IPS DF 6.9 (cell line): ENCODE measurements at places on chromosomes 13 and 19.
A peak's percentile ranks its signal among the peaks of the same experiment; 100 is the strongest.

DNA sequence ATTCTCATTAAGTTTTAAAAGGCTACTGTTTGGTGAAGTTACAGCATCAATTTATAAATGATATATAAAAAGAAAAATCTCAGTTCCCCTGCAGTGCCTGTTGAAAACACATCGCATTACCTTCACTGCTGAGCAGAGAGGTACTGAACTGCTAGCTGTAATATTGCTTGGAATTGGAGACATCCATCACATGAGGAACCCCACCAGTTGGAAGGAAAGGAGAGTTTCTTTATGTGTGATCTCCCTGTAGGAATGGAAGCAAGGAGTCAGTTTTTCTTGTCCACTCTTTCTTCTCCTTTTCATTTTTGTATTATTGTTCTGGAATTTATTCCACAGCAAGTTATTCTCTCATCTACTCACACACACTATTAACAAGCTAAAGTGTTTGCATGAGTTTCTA is 1586.0 kb upstream of the PRR20A start:
- H3K4me3 ChIP-seq: no peak overlapping the region
- H3K4me1 ChIP-seq: no peaks in the 10 kb centered on the region
- DNase-seq: no peak
- no peak overlapping the region for H3K27ac ChIP-seq
- H3K36me3 ChIP-seq: peaks cover 4% of the 10 kb centered on the region; the same call in 1 of the 2 replicates
- H3K27me3 ChIP-seq: no peaks in the 10 kb centered on the region

GRCh38 chr13:77533875-77534788 is 1.4 kb upstream of the SCEL start:
- no peak for DNase-seq
- no peak overlapping the region for H3K4me3 ChIP-seq
- no peaks in the 10 kb centered on the region for H3K36me3 ChIP-seq
- no peak overlapping the region for H3K27ac ChIP-seq
- no peaks in the 10 kb centered on the region for H3K27me3 ChIP-seq

DNA sequence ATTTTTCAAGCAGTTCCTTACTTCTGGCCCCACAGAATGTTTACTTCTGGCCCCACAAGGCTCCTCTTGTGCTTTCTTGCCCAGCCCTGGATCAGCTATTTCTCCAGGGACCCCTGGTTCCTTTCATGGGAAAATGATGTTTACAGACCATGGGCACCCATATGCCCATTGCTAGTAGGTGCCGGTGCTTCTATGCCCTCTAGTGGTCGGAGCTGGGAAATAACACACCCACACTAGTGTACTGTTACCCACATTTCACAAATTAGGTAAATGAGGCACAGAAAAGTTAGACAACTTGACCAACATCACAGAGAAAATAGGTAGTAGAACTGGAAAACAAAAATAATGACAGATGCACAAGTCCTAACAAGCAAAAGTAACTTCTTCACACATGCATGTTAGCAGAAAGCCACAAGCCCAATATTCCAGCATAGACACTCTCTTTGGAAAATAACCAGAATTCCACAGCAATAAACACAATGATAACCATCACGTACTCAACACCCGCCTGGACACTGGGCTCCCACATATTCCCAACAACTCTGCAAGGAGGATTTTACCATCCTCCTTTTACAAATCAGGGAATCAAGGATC is 1.3 kb upstream of the CEACAM6 start:
- no peak overlapping the region for H3K4me3 ChIP-seq
- H3K4me1 ChIP-seq: no peaks in the 10 kb centered on the region
- no peak for DNase-seq
- H3K36me3 ChIP-seq: no peaks in the 10 kb centered on the region

DNA sequence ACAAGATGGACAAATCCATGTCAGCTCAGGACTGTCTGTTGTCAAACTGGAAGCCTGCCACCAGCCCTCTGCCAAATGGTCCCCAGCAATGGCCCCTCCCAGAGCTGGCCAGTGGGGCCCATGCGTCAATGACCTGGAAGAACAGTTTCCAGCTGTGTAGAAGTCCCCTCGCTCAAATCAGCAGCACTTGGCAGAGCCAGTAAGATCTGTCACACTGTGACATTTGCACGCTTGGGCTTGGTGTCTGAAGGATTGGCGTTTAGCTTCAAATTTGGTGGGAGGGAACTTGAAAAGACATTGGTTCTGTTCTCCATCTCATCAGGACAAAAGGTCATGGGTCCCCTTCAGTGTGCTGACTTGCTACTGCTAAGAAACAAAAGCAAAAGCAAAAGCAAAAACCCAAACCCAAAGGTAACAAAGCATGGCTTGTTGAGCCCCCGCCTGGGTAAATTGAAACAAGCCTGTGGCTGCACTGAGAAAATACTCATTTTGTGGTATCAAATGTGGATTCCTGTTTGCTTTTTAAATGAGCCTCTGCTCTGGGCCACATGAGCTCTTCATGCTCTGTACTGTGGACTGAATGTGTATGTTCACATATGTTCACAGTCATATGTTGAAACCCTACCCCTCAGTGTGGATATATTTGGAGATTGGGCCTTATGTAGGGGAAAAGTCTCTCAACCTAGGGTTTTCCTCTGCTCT is 253.6 kb upstream of the MAB21L1 start:
- H3K36me3 ChIP-seq: no peaks in the 10 kb centered on the region
- H3K4me3 ChIP-seq: no peak overlapping the region
- DNase-seq: no peak
- no peaks in the 10 kb centered on the region for H3K4me1 ChIP-seq
- H3K27me3 ChIP-seq: no peaks in the 10 kb centered on the region

- DNase-seq: no peak
- peaks cover 8% of the 10 kb centered on the region for H3K4me1 ChIP-seq
- no peak overlapping the region for H3K27ac ChIP-seq
- peaks cover 21% of the 10 kb centered on the region for H3K27me3 ChIP-seq
- no peak overlapping the region for H3K4me3 ChIP-seq
Measured at GRCh38 chr19:41563854-41564514, 12.0 kb upstream of the CEACAM21 start.

- no peaks in the 10 kb centered on the region for H3K36me3 ChIP-seq
- no peaks in the 10 kb centered on the region; the same call in 1 of the 2 replicates for H3K4me1 ChIP-seq
- H3K27ac ChIP-seq: no peak overlapping the region
- no peak for DNase-seq
- H3K27me3 ChIP-seq: no peaks in the 10 kb centered on the region; the same call in 1 of the 2 replicates
Measured at GRCh38 chr19:39515551-39516191, 732 bp downstream of the SELENOV start.

GRCh38 chr13:49932066-49932465 is 4.1 kb downstream of the SPRYD7 start:
- DNase-seq: no peak
- H3K36me3 ChIP-seq: no peaks in the 10 kb centered on the region
- H3K27ac ChIP-seq: no peak overlapping the region
- no peaks in the 10 kb centered on the region for H3K4me1 ChIP-seq
- H3K27me3 ChIP-seq: no peaks in the 10 kb centered on the region

- H3K4me3 ChIP-seq: no peak overlapping the region
- H3K27me3 ChIP-seq: no peaks in the 10 kb centered on the region
- peaks cover 22% of the 10 kb centered on the region for H3K36me3 ChIP-seq
- 0 out of 2 replicates have a peak, but pooled peaks cover 1% of the 10 kb centered on the region for H3K4me1 ChIP-seq
- no peak for DNase-seq
Measured at GRCh38 chr19:15421136-15421695, 2.4 kb upstream of the AKAP8L start.

GRCh38 chr19:46806656-46807055 is 18.3 kb upstream of the SLC1A5 start:
- no peak overlapping the region for H3K27ac ChIP-seq
- H3K4me1 ChIP-seq: no peaks in the 10 kb centered on the region
- H3K36me3 ChIP-seq: no peaks in the 10 kb centered on the region
- no peaks in the 10 kb centered on the region for H3K27me3 ChIP-seq
- no peak overlapping the region for H3K4me3 ChIP-seq

GRCh38 chr13:25881971-25882451 is 169.8 kb downstream of the SHISA2 start:
- H3K27me3 ChIP-seq: no peaks in the 10 kb centered on the region
- H3K4me3 ChIP-seq: no peak overlapping the region
- no peaks in the 10 kb centered on the region; the same call in 1 of the 2 replicates for H3K4me1 ChIP-seq
- no peak overlapping the region for H3K27ac ChIP-seq

- no peaks in the 10 kb centered on the region for H3K27me3 ChIP-seq
- no peaks in the 10 kb centered on the region for H3K36me3 ChIP-seq
- DNase-seq: no peak
- H3K27ac ChIP-seq: no peak overlapping the region
- H3K4me3 ChIP-seq: no peak overlapping the region
Measured at GRCh38 chr13:98970330-98970729, 7.5 kb downstream of the DOCK9 start.

DNA sequence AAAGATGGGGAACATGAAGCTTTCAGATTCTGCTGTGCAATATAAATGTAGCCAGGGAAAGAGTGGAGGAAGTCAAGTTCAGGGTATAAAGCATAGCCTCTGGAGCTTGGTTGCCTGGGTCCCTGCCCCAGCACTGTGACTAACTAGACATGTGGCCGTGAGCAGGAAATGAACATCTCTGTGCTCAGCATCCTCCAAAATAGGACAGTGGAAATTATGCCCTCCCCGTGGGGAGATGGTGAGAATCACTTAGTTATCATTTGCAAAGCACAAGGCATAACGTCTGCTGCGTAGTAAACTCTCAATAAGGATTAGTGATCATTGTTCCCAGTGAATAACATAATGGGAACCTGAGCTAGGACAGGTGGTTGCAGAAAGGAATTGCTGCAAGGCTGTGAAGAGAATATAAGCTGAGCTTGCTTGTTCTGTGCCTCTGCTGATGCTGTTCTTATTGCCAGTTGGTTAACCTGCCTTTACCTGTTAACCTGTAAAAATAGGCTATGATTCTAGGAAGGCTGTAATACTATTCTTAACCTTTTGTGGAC is 441.0 kb downstream of the COG6 start:
- no peak overlapping the region for H3K4me3 ChIP-seq
- no peaks in the 10 kb centered on the region for H3K36me3 ChIP-seq
- no peak overlapping the region for H3K27ac ChIP-seq
- no peak for DNase-seq

DNA sequence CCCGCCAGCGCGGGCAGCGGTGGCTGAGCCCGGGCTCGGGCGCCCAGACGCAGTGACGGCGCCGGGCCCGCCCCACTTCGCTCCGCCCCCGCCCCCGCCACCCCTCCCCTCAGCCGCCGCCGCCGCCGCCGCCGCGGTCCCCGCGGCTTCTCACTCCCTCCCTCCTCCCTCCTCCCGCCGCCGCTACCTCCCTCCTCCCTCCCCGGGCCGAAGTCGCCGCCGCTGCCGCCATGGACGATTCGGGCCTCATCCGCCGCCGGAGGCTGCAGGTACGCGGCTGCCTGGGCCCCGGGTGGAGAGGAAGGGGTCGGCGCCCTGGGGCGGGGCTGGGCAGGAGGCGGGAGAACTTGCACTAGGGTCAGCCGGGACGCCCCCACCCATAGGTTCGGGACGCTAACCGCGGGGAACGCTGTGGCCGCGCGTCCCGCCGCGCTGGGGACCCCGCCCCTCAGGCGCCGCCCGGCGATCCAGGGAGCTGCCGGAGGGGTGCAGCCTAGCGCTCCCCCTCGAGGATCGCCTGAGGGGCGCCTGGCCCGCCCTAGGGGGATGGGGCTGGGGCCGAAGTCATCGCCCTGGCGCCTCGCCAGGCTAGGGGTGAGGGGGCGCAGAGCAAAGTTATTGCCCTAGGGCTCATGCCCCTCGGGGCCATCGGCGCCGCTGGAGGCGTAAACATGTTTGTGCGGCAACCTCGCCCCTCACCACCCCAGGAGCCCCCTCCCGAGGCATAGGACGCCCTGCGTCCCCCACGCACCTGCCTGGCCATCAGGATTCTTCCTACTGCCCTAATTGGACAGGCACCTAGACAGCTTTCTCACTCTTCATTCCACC is 427 bp downstream of the RTBDN start:
- no peak for DNase-seq
- H3K4me3 ChIP-seq: peak overlapping the region; percentile 89

DNA sequence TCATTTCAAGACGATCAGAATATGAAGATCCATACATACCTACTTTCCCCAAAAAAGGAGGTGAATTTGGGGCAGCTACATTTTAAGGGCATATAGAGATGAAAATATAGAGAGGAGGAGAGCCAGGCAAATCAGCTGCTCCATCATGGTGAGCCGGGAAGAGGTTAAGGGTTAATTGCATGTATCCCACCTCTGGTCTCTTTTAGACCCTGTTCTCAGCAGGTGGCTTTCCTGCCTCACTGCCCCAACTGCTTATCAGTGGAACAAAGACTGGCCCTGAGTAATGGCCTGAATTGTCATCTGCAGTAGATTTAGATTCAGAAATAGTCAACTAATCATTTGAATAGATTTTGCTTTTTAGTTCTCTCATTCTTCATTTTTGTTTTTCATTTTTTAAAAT is 206.6 kb downstream of the SPRY2 start:
- DNase-seq: no peak
- H3K27me3 ChIP-seq: no peaks in the 10 kb centered on the region
- no peak overlapping the region for H3K4me3 ChIP-seq
- H3K36me3 ChIP-seq: no peaks in the 10 kb centered on the region
- no peak overlapping the region for H3K27ac ChIP-seq

DNA sequence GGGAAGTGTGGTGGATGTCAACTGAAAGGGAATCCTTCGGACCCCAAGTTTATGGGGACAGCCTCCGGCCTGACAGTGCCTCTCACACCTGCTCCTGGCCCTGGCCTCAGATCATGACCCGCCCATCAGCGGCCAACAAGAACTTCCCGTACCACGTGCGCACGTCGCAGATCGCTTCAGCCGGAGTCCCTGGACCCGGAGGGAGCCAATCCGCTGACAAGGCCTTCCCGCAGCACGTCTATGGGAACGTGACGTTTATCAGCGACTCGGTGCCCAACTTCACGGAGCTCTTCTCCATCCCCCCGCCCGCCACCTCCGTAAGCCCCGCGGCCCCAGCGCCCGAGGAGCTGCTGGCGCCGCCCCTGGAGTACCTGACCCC is 2.0 kb upstream of the MEGF8 start:
- no peaks in the 10 kb centered on the region for H3K36me3 ChIP-seq
- H3K27ac ChIP-seq: no peak overlapping the region
- peak overlapping the region; percentile 55; the same call in 1 of the 2 replicates for H3K4me3 ChIP-seq
- no peaks in the 10 kb centered on the region for H3K4me1 ChIP-seq
- no peak for DNase-seq

GRCh38 chr13:108895220-108895704 is 265.9 kb downstream of the MYO16 start:
- H3K27me3 ChIP-seq: no peaks in the 10 kb centered on the region
- no peak overlapping the region for H3K4me3 ChIP-seq
- no peaks in the 10 kb centered on the region for H3K36me3 ChIP-seq
- H3K4me1 ChIP-seq: no peaks in the 10 kb centered on the region

- no peak overlapping the region for H3K4me3 ChIP-seq
- H3K4me1 ChIP-seq: no peaks in the 10 kb centered on the region
- no peaks in the 10 kb centered on the region for H3K36me3 ChIP-seq
Measured at GRCh38 chr13:73421310-73421912, 362.6 kb downstream of the KLF5 start.

- peaks cover 5% of the 10 kb centered on the region for H3K4me1 ChIP-seq
- no peak for DNase-seq
- no peaks in the 10 kb centered on the region; the same call in 1 of the 2 replicates for H3K36me3 ChIP-seq
- H3K4me3 ChIP-seq: no peak overlapping the region; the same call in 1 of the 2 replicates
Measured at GRCh38 chr19:681029-682019, 5.1 kb downstream of the FSTL3 start.

GRCh38 chr19:50906217-50906616 is 5.0 kb downstream of the KLK4 start:
- no peak overlapping the region for H3K4me3 ChIP-seq
- no peak overlapping the region for H3K27ac ChIP-seq
- no peaks in the 10 kb centered on the region for H3K36me3 ChIP-seq
